ENCODE measurements at places on chromosomes 6 and 20.

DNA sequence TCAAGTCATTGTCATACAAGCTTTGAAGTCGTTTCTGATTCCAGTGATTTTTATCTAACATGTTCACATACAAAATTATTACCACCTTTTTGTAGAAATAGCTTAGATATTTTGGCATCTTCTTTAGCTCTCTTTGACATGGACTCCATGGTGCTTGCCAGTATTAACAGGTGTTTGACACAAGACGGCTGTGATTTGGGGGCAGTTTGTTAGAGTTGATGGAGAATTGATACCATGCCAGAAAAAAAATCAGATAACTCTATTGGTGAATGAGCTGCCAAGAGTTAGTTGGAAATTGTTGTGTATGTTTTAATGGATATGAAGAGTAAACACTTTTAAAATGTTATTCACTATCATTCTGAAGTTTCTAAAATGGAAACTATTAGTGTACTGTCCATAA lies 146.6 kb upstream of the LAMP5 start:
- DNase-seq, result no peak

- DNase-seq, result no peak
Observed at GRCh38 chr20:63915471-63915870, 20.5 kb downstream of the DNAJC5 start.

- DNase-seq, result no peak
Observed at GRCh38 chr20:3990716-3991115, 24.6 kb downstream of the RNF24 start.

DNA sequence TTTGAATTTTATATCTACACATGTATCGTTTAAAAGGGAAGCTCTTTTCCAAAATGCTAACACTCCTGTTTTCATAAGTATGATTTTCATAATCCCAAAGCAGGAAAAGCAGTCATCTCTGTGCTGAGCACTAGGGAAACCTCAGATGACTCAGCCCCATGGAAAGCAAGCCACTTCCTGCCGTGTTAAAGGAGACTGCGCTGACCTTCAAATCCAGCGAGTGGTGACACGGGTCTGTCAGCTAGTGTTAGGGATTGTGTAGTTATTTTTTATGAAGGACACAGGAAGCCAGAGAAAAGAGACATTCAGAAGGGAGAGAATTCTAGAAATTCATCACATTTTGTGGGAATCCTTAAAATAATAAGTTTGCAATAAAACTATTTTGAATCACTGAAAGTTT lies 57.0 kb upstream of the CD93 start:
- DNase-seq, result peak; percentile 79

DNA sequence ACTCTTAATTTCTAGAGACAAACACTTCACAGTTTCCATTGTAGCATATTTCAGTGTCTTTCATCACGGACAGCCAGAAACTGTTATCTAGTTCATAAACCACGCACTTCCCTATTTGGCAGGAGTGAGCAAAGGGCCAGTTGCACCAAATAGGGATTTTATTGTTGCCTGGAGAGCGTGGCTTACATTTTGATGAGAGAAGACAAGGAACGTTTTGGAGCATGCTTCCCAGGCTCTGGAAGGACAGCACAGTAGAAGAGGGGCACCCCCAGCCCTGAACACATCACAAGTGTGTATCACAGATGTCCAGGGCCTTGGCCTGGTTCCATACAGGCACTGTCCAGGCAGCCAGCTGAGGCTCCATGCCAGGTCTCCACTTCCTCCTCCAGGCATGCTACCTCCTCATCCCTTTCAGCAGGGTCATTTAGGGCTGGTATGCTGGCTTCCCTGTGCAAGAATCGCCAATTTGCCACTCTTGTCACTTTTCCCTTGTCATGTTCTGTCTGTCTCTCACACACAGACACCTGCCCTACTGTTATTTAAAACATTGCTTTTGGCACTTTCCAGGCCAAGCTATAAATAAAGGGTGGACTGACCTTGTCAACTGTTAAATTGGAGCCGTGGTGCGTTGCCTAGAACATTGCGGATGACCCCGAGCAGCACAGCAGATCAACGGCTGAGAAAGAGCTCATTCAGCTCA lies 235.0 kb upstream of the GMDS start:
- no peak for DNase-seq

GRCh38 chr20:16189371-16189770 lies 383.9 kb downstream of the KIF16B start:
- no peak for DNase-seq

- peak; percentile 19 for DNase-seq
Observed at GRCh38 chr6:31659649-31660380, 763 bp downstream of the C6orf47 start.

DNA sequence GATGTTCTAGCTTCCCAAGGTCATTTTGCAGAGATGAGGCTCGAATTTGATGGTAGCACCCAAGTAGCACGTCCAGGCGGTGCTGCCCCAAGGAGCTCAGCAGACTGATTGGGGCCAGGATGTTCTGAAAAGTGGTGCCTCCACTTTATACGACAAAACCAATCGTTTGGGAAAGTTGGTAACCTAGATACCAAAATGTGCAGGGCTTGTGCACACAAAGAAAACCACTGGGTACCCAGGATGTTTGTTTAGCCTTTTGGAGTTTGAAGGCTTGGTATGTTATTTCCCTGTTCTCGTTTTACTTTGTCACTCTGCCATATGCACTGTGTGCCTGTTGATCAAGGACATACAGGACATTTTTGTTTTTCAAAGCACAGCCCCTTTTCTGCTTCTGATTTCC lies 40.7 kb upstream of the PBOV1 start:
- DNase-seq, result no peak

DNA sequence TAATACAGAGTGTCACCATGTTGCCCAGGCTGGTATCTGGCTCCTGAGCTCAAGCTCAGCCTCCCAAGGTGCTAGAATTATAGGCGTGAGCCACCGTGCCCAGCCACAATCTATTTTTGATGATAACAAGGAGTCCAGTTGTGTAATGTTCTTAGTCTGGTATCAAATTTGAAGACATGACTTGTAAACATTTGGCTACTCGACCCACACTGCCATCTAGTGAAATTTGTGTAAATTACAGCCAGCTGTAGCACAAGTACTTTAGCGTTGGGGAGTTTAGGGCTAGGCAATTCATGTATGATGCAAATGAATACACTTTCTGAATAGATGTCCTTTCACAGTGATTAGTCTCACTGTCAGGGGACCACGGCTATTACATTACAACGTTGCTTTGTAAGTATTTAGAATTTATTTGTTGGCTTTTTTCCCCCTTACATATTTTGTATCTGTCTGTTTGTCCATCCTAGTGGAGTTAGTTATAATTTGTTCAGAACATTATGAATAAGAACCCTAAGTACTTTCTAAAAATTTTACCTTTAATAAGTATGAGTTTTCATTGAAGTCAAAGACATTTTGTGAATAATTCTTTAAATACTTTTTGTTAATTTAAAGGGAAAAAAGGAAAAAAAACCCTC lies 139.7 kb downstream of the PRDM13 start:
- peak; percentile 36 for DNase-seq

- no peak for DNase-seq
Observed at GRCh38 chr6:28117386-28118050, 6.9 kb upstream of the ZSCAN16 start.

DNA sequence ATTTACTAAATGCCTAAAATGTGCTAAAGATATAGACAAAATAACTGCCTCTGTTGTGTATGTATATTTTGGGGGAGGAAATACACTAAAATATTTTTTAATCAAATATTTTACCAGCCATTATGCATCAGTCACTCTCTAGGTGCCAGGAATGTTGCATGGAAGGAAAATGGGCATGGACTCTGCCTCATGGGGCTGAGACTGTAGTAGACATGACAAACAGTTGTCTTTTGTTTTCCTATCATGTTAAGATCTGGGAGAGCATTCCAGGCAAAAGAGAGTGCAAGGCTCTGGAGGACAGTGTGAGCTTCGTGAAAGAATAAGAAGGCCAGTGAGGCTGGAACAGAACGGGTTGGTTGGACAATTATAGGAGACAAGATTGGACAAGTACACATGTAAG lies 26.5 kb downstream of the HLA-DOB start:
- no peak for DNase-seq

DNA sequence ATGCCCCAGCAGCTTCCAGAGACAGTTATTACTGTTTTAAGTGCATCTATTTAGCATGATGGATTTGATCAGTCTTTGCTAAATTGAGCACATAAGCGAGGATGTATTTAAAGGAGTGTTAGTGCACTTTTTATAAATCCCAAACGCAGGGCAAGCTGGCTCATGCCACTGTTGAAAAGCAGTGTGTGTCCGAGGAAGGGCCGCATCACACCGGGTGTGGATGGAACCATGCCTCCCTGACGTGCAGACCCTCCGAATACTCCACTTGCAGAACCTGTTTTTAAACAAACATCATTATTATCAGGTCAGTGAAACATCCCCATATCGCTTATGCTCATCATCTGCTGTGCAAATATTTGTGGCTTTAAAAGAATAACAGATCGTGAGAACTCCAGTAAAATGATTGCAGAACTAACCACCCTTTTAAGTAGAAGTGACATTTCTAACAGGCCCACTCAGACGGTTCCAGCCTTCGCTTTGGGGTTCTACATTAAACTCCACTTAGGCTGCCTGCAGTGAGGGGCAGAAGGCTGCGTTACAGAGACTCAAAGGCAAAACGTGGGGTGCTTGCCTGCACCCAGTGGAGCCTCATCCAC lies 190.1 kb downstream of the CDH4 start:
- peak; percentile 35 for DNase-seq

GRCh38 chr6:87669051-87669450 lies 33.0 kb downstream of the AKIRIN2 start:
- DNase-seq, result no peak

DNA sequence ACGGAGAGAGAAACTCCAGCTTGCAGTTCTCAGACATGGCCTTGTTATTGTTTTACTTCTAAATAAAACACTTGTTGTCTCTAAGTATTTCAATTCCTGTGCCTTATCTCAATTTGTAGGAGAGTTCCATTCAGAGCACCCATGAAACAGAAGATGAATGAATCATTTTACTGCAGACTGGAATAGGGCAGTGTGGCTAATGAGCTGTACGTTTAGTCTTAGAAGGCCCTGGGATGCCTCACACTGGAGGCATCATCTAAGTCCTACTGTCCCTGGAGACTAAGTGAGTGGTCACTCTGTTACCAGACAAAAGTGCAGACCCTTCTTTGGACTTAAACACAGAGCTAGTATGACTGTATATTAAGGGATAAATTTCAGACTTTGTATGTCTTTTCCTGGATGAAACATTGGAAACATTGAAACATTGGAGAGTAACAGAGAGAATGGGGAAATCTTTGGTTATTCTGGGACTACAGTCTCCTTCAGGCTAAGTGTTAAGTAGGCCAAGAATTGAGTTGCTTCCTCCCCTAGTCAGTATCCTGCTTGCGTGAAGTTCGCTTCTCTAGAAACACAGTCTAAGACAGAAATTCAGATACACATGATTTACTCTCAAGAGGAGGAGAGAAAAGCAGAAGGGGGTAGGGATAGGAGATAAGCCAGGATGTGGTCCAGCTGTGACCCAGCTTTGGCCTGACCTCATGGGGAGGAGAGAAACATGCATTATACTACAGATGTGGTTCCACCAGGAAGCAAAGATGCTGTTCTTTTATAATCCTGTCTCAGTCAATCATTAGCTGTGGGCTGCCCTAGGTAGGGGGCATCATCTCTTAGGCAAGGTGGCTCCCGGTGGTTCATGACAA lies 167.4 kb upstream of the BMP2 start:
- peak; percentile 44 for DNase-seq

GRCh38 chr6:15989397-15989796 lies 139.5 kb upstream of the MYLIP start:
- no peak for DNase-seq

DNA sequence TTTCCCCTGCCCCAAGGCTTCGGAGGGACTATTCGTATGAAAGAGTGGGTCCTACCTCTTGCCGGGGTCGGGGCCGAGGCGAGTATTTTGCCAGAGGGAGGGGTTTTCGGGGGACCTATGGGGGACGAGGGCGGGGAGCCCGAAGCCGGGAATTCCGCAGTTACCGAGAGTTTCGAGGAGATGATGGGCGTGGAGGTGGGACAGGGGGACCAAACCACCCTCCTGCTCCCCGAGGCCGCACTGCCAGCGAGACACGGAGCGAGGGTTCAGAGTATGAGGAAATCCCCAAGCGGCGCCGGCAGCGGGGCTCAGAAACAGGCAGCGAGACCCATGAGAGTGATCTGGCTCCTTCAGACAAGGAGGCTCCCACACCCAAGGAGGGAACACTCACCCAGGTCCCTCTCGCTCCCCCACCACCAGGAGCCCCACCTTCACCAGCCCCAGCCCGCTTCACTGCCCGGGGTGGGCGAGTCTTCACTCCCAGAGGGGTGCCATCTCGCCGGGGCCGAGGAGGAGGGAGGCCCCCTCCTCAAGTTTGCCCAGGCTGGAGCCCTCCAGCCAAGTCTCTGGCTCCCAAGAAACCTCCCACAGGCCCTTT lies 11.3 kb downstream of the PRRC2A start:
- no peak for DNase-seq

- peak; percentile 27 for DNase-seq
Observed at GRCh38 chr6:20805021-20805420, 270.8 kb downstream of the CDKAL1 start.

GRCh38 chr6:148867862-148868261 lies 121.0 kb downstream of the UST start:
- no peak for DNase-seq

DNA sequence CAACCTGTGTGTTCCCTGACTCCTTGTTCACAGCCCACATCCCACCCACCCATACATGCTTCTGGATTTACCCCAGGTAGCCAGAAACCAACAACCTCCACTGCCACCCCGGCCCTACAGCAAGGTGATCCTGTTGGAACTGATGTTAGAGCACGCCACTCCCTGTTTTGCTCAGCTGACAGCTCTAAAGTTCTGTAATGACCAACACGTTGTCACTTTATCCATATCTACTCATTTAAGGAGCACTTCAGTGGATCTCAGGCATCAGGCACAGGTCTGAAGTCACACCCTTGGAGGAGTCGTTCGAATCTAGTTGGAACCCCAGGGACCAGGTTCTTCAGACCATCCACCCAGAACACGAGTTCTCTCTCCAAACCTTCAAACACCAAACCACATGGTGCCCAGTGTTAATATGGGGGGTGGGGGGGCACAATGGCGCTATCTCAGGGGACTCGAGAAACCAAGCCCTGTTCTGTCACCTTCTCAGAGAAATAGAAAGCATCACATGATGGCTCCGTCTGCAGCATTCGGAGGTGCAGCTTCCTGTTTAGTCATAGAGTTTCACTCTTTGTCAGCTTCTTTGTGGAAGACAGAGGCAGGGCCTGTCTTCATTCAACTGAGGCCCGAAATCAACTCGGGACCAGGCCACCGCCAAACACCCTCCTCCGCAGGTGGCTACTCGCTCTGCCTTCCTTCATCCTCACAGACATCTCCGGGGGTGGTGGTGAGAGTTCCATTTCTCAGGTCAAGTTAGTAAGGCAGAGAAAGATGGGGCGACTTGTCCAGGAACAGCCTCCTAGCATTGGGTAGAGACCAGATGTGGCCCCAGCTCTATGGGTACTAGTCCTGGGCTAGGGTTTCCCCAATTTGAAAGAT lies 142.2 kb downstream of the NFATC2 start:
- DNase-seq, result no peak

DNA sequence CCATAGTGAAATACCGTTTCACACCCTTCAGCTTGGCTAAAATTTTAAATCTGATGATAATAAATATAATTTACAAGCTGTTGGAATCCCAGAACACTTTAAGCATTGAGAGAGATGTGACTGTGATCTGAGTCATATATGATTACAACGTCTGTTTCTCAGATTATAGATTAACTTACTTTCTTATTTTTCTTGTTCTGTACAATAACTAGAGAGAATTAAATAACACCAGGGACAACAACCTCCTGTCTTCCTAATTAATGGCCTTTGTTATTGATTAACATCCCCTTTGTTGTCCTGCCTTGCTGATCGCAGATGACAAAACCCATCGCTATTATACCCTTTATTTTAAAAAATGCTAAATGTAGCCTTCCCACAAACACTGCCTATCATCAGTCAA lies 87.8 kb upstream of the EZR start:
- DNase-seq, result no peak

- no peak for DNase-seq
Observed at GRCh38 chr20:20060234-20060998, 8.1 kb downstream of the CFAP61 start.
